Putamen (tissue), 1 donor: ENCODE measurements at places on chromosomes 5 and 9.

DNA sequence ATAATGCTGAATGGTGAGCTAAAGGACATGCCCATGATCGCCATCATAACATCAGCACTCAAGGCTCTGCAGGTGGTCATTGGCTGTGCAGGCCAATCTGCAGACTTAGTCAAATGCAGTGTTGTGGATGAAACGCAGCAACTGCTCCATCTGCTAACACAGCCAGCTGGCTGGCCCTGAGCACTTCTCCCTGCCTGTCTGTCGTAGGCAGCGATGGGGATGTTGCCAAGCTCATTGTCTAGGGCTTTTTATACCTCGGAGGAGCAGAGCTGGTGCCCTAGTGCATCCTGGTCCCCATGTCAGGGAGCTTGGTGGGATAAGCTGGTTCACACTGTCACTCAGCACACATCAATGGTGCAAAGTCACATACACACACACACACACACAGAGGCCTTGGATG, 189.4 kb downstream of the TENT4A start:
- no peak for DNase-seq

GRCh38 chr9:34343605-34344004, 14.2 kb downstream of the NUDT2 start:
- DNase-seq: no peak

DNA sequence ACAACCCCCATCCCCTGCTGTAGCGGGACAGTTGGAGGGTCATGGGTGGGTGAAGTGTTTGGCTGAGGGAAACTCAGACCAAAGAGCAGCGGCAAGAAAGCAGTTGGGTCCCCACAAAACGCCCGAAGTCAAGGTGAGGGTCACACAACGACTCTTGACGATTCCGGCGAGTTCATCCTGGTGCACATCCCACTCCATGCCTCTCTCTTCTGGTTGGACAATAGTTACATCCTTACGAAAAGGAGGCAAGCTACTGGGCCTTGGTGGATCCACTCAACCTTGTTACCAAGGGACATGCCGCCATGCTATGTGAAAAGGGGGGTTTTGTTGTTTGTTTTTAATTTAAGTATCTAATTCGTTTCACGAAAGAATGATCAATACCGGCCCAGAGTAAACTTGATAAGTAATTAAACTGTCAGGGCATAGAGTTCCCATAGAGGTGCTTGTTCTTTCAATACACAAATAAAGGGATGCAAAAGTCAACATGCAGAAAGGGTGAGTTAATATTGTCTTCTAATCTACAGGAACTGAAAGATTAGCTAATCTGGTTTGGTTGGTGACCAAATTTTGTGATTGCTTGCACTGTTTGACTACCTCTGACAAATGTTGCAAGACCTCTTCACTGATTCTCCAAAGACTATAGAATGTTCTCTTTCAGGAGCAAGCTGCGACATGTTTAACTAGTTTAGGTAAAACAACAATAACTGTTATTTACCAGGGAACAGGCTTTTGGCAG, 732 bp upstream of the SMIM15 start:
- DNase-seq: peak; percentile 24

- no peak for DNase-seq
Measured at GRCh38 chr5:170601619-170602018, 97.8 kb downstream of the KCNIP1 start.

- no peak for DNase-seq
Measured at GRCh38 chr5:154300207-154300883, 109.8 kb downstream of the GALNT10 start.

- DNase-seq: no peak
Measured at GRCh38 chr5:172728481-172729241, 42.3 kb downstream of the DUSP1 start.

GRCh38 chr9:127223810-127224177, 40.8 kb upstream of the GARNL3 start:
- DNase-seq: no peak
